GM23338 (cell line): ENCODE measurements at places on chromosomes 4 and X. TPM values are rescaled to one million over a fixed set of nuclear protein-coding genes. Genes with fewer than 3 reads are reported as not detected.
A peak's percentile ranks its signal among the peaks of the same experiment; 100 is the strongest.

Gene CENPI
- 30.8 and 41.3 TPM in 2 replicates for total RNA-seq

- DNase-seq: no peak
- no peaks in the 10 kb centered on the region for H3K27me3 ChIP-seq
Measured at GRCh38 chrX:4663085-4663484, 949.6 kb upstream of the PRKX start.

DNA sequence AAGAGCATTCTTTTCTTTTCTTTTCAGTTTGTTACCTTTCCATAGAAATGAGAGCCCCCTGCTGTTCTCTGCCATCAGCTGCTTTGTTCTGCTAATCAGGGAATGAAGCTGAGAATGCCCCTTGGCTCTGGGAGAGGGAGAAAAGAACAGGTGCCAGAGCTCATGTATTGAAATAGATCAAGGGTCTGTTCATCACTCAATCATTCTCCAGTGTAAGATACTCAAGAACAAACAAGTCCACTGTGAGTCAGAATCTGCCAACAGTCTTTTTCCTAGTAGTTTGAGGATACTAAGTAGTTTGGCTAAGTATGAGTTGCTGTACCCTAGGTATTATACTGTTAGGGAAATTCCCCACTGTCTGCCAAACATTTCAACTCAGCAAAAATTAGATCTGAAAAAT is 144.3 kb downstream of the RTL3 start:
- H3K4me3 ChIP-seq: no peak overlapping the region
- DNase-seq: peak; percentile 90
- no peaks in the 10 kb centered on the region for H3K36me3 ChIP-seq
- peak overlapping the region; percentile 92 for H3K27ac ChIP-seq
- H3K4me1 ChIP-seq: peaks cover 10% of the 10 kb centered on the region
- no peaks in the 10 kb centered on the region for H3K27me3 ChIP-seq

Gene MEPE
- not detected in 2 replicates for total RNA-seq

- no peaks in the 10 kb centered on the region for H3K4me1 ChIP-seq
- no peak overlapping the region for H3K27ac ChIP-seq
- DNase-seq: no peak
- H3K4me3 ChIP-seq: no peak overlapping the region
- no peaks in the 10 kb centered on the region for H3K36me3 ChIP-seq
Measured at GRCh38 chrX:39427492-39427891, 626.2 kb downstream of the MID1IP1 start.

DNA sequence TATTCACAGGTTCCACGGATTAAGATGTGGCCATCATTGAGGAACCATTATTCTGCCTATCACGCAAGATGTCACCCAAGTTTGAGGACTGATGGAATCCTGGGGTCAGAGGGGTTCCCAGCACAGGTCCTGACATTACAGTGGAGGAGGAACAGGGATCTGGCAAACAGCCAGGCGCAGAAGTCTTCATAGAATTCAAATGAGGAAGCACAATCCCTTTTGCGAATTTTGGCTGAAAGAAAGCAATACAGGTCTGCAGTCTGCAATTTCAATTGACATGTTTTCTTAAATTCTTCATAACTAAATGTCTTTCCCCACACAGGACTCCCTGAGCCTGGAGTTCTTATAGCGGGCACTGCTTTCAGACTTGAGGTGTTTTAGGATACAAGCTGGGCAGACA is 14.5 kb downstream of the DOCK11 start:
- no peaks in the 10 kb centered on the region for H3K36me3 ChIP-seq
- H3K27ac ChIP-seq: no peak overlapping the region
- no peak for DNase-seq
- no peaks in the 10 kb centered on the region for H3K27me3 ChIP-seq

Gene PAGE2
- not detected in 2 replicates for total RNA-seq

Gene UCHL1
- total RNA-seq: 1,758 and 1,823 TPM in 2 replicates

DNA sequence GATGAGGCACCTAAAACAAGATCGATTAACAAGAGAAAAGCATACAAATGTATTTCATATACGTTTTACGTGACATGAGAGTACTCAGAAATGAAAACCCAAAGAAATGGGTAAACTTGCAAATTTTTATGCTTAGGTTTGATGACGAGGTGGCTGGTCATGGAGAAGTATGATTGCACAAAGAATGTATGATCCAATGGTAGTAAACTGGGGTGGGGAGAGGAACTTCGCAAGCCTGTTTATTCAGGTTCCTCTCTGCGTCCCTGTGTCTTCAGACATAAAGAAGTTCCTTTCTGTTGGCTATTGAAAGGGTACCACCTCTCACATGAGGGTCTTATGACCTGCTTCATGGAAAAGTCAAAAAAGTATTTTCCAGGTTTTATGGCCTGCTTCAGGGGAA is 309.2 kb downstream of the BCOR start:
- no peak overlapping the region for H3K27ac ChIP-seq
- H3K4me1 ChIP-seq: no peaks in the 10 kb centered on the region
- H3K36me3 ChIP-seq: no peaks in the 10 kb centered on the region
- no peaks in the 10 kb centered on the region for H3K27me3 ChIP-seq

GRCh38 chr4:39046249-39046648 is 14.0 kb upstream of the TMEM156 start:
- no peaks in the 10 kb centered on the region for H3K27me3 ChIP-seq
- peaks cover 29% of the 10 kb centered on the region for H3K4me1 ChIP-seq
- no peak for DNase-seq

DNA sequence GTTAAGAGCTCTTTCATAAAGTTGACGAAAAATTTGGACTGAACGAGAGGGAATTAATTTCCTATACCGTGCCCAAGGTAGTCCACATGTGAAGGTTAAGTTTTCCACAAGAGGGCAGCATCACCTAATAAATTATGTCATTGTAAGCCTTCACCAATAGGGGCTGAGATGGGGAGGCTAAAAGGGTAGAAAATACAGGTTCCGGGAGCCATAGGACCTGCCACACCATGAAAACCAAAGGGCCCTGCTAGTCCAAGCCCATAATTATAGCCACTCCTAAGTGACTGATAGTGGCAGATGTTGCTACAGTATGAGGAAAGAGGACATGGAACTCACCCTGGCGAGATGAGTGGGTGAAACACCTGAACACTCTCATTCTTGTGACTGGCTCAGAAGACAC is 122.2 kb downstream of the SHROOM4 start:
- H3K4me3 ChIP-seq: no peak overlapping the region
- no peaks in the 10 kb centered on the region for H3K4me1 ChIP-seq
- DNase-seq: peak; percentile 83
- H3K27me3 ChIP-seq: no peaks in the 10 kb centered on the region
- H3K36me3 ChIP-seq: no peaks in the 10 kb centered on the region
